HFFc6 (cell line): ENCODE measurements at places on chromosomes 4 and X.

DNA sequence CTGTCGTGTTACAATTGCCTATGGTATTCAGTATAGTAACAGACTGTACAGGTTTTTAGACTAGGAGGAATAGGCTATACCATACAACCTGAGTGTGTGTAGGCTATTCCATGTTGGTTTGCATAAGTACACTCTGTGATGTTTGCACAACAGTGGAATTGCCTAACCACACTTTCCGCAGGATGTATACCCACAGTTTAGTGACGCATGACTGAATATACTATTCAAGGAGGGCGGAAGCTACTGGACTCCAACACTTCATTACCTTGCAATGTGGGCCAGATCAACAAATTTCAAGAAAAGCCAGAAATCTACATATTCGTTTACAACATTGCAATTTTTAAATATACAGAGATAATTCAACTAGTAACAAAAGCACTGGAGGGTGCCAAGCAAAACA, 317.2 kb downstream of the PDGFC start:
- DNase-seq: no peak

DNA sequence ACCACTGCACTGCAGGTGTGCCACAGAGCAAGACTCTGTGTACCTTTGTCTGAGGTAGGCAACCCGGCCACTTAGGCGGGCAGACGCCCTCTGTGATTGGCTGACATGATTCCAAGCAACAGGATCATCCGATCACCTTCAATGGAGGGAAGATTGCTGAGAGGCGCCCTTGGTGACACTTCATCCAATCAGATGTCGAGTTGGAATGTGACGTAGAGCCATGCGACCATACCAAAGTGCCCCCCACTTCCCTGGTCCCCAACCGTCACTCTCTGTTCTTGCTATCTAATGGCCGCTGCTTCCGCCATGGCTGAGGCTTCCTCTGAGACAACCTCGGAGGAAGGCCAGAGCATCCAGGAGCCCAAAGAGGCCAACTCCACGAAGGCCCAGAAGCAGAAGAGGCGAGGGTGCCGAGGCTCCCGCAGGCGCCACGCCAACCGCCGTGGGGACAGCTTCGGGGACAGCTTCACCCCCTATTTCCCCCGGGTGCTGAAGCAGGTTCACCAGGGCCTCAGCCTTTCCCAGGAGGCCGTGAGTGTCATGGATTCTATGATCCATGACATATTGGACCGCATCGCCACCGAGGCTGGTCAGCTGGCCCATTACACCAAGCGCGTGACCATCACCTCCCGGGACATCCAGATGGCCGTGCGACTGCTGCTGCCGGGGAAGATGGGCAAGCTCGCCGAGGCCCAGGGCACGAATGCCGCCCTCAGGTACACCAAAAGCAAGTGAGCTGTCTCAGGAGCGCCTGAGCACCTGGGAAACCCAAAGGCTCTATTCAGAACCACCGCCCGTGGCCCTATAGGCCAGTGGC, at the start of gene H2BW2:
TSS of gene H2BW2 (plus strand) at position 268 of the 817 bp plus-strand sequence. CDS start at position 307, 39 bp downstream.
- DNase-seq: no peak

DNA sequence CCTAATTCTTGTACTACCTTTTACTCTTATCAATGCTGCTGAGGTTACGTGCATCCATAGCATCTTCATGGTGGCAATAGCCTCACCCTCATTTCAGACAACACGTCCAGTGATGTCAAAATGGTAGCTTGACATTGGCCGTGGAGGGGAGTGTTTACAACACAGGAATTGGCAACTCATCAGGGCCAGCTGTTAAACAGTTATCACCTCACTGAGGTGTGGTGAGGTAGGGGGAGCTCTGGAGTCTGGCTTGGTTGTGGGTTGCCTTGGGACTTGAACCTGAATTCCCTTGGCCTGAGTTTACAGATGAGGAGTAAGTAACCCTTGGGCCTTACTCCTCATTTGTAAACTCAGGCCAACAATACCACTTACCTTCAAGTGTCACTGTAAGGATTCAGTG, 10.4 kb downstream of the SASH3 start:
- no peak for DNase-seq

- DNase-seq: peak; percentile 28
Measured at GRCh38 chrX:155065035-155065734, 5.8 kb downstream of the CMC4 start.

DNA sequence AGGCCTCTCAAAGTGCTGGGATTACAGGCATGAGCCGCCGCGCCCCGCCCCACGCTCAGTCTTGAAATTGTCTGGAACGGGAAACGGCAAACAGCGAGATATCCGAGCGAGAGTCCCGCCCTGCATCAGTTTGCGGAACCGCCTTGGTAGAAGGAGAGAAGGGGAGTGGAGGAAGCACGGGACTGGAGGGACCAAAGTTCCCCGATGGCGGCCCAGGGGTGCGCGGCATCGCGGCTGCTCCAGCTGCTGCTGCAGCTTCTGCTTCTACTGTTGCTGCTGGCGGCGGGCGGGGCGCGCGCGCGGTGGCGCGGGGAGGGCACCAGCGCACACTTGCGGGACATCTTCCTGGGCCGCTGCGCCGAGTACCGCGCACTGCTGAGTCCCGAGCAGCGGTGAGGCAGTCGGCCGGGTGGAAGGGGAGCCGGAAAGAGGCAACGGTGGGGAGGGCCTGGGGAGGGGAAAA, at the start of gene BST1:
TSS of gene BST1 (plus strand) at position 125 of the 463 bp plus-strand sequence. CDS start at position 205, 80 bp downstream.
- DNase-seq: peak; percentile 30

DNA sequence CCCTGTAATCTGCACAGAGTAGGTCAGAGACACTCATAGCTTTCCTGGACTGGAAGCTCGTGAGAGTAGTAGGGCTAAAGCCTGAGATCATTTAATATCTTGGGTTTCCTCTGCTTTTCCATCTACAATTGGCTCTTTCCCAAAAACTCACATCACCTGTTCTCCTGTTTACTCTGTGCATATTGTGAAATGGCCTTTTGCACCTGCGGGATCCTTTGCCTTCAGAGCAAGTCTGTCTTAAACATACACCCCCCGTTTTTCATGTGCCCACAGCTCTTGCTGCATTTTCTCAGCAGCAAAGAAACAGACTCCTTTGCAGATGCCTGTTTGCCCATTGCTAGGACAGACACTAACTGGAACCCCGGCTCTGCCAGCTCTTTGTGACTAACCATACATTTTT, 608.3 kb upstream of the PCDH10 start:
- DNase-seq: no peak

- DNase-seq: peak; percentile 64
Measured at GRCh38 chr4:189021831-189022230, 882.6 kb downstream of the TRIML1 start.

GRCh38 chr4:150439451-150439933, 142.5 kb upstream of the MAB21L2 start:
- no peak for DNase-seq

DNA sequence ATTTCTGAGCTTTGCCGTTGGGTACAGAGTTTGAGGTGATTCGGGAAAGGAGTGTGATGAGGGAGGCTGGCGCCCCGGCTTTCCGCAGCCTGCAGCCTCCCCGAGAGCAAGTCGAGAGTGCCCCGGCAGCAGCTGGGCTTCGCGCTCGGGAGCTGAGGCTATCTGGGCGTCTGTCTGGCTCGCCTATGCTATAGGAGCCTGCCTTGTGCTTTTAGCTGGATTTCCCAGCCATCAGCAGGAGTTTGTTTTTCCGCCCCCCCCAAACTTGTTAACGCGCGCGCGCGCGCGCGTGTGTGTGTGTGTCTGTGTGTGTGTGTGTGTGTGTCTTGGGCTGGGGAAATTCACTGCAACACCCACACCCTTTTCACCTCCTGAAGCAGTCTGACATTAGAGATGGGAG, 765 bp upstream of the DGKK start:
- DNase-seq: no peak

DNA sequence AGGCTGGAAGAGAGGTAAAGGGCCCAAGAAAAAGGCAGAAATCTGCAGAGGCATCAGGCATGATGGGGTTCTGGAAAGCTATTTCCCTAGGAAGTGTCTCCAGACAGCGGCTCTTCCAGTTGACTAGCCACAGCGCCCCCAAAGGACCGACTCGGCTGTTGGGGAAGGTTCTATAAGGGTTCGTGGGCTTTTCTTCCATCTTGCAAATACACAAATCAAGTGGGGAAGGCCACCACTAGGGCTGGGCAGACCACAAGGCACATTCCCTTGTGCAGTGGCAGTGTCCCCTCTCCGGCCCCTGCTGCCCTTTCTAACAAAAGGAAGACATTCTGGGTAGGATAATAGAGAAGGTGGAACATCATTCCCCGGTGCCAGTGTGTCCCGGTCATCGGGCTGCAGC, 18.2 kb downstream of the BCOR start:
- no peak for DNase-seq

- DNase-seq: no peak
Measured at GRCh38 chr4:89290727-89291516, 16.7 kb downstream of the GPRIN3 start.

DNA sequence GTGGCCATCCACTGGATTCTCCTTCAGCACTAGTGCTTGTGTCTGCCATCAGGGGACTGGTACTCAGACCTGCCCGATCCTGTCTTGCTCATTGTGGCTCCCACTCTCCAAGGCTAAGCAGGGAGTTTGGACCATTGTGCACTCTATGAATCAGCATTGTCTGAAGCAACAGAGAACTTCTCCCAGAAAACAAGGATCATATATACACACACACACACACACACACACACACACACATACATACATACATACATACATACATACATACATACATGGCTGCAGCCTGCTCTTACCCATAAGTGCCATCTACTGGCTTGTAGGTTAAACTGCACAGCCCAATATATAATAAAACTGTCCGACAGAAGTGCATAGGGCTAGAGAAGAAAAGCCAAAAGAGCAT, 345.3 kb upstream of the LCORL start:
- peak; percentile 17 for DNase-seq

DNA sequence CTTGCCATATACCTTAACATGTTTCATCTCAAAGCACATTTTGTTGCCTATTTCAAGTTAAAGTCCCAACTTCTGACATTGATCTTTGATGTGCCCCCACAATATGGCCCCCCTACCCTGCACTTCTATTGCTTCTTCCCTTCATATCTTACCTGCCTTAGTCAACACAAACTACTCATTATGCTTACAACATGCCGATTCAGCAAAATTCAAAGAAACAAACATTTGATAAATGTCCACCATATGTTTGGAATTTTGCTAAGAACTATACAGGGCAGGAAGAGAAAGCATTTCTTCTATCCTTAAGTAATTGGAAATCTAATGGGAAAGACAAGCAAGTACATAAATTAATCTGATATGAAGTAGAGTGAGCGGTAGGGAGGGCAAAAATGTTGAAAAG, 25.6 kb downstream of the NAA11 start:
- no peak for DNase-seq

DNA sequence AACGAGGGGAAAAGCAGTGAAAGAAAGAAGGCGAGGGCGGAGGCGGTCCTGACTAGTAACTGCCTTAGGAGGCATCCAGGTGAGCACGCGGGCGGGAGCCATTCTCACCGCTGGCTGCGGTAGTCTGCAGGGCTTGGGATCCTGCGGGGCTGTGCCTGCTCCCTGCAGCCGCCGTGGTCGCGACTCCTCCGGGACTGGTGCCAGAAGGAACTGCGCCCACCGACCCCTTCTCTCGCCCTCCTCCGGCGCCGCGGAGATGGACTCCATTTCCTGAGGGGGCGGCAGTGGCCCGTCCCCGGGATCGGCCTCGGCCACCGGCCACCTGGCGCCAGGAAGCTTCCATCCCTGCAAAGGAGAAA, 543 bp downstream of the NFXL1 start:
- DNase-seq: no peak
